ENCODE measurements at places on chromosomes 2 and 18.

- DNase-seq: no peak
Measured at GRCh38 chr18:76425146-76426131, 69.6 kb downstream of the ZNF516 start.

DNA sequence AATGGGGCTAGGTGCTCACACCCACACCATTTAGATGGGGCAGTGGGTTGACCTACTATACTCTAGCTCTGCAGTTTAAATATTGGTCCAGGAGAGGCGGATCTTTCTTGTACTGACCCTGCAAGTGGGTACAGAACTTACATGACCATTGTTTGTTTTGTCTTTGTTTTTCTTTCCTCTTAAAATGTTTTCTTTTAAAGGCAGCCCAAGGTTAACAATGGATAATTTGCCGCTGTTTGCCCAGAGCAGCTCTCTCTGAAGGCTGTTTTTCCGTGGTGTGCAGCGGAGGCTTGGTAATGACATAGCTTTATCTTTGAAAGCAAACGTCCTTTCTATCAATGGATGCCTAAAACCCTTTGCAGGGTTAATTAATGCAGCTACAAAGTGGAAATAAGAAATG, 133.3 kb upstream of the MEX3C start:
- DNase-seq: no peak

DNA sequence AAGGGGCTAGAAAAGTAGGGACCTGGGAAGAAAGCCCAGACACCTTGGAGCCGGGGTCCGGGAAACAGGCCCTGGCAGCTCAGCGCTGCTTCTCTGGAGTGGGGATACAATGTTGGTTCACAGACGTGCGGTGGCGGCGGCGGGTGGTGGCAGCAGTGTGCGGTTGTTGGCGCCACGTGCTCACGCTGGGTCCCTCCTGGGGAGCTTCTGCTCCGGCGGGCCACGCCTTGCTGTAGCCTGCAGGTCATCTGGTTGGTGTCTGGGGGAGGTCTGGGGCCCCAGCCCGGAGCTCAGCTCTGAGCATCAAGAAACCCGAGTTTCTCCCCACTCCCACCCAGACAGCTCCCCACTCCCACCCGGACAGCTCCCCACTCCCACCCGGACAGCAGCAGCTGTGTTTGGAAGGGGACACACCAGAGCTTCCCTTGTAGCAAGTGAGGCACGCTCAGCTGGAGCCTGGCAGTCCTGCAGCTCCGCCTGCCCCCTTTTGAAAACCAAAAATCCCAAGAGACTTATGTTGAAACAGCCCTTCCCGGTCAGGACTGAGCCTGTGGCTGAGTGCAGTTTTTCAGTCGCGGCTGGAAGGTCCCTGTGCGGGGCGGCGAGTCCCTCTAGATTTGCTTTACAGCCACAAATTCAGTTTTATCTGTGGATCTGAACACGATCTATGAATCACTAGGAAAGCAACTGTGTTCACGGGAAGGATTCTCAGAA, 46.9 kb downstream of the NFATC1 start:
- DNase-seq: no peak

DNA sequence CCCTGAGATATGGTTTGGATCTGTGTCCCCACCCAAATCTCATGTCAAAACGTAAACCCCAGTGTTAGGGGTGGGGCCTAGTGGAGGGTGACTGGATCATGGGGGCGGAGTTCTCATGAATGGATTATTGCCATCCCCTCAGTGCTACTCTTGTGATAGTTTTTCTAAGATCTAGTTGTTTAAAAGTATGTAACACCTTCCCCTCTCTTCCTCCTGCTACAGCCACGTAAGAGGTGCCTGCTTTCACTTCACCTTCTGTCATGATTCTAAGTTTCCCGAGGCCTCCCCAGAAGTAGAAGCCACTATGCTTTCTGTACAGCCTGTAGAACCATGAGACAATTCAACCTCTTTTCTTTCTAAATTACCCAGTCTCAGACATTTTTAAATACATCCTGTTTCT, 16.9 kb downstream of the PUM2 start:
- DNase-seq: no peak

GRCh38 chr2:241771286-241772062, 5.1 kb upstream of the GAL3ST2 start:
- no peak for DNase-seq

DNA sequence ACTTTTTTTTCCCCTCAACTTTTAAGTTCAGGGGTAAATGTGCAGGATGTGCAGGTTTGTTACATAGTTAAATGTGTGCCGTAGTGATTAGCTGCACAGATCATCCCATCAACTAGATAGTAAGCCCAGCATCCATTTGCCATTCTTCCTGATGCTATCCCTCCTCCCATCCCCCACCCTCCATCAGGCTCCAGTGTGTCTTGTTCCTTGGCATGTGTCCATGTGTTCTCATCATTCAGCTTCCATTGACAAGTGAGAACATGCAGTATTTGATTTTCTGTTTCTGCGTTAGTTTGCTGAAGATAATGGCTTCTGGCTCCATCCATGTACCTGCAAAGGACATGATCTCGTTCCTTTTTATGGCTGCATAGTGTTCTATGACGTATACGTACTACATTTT, 47.2 kb upstream of the STON1 start:
- DNase-seq: no peak

DNA sequence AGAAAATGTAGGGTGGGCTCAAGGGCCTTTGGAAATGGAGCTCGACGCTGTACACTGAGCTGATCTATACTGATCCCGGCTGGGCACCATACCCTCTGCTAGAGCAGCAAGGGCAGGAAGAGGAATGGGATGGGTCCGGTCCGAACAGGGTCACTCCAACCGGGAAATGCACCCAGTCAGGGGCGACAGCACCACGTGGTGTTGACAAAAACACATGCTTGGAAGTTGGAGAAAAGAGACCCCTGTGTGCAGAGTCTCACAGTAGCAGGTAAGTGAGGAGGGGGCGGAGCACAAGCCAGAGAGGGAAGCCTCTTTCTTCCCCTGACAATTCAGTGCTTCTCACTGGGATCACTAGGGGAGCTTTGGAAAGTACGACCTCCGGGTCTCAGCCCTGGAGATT, 84.1 kb upstream of the ASB18 start:
- DNase-seq: no peak

DNA sequence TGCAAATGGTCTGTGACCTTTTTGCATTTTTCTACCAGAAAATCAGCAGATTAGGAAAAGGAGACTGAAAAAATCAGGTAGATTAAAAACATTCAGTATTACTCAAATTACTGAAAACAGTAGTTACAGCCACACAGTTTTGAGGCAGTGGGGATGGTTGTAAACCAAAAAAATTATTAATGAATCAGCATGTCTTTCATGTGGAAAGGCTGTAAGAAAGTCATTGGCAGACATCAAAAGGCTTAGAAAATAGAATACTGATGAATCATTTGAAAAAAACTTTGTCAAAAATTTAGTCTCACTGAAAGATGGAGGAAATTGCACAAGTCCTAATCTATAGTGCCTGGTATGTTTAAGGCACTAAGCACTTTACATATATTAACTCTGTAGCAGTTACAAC, 133.9 kb upstream of the GCFC2 start:
- DNase-seq: no peak

GRCh38 chr2:8259106-8259840, 422.6 kb upstream of the ID2 start:
- DNase-seq: peak; percentile 4

- DNase-seq: no peak
Measured at GRCh38 chr18:76420898-76421684, 74.0 kb downstream of the ZNF516 start.
